Stimulated activated CD4-positive, alpha-beta T cell treated with anti-CD3 and anti-CD28 coated beads, Interleukin-4, amount 100 ng/mL, for 24 hours (primary cell): ENCODE measurements at places on chromosomes 1 and 21.

GRCh38 chr1:67942274-67942673 lies 108.2 kb downstream of the DIRAS3 start:
- DNase-seq: no peak

GRCh38 chr1:105678334-105678733 lies 1378.1 kb upstream of the PRMT6 start:
- no peak for DNase-seq

GRCh38 chr1:234499119-234499942 lies 20.4 kb upstream of the TARBP1 start:
- DNase-seq: peak; percentile 87

- DNase-seq: no peak
These were observed 10.9 kb upstream of the AGPAT3 start for GRCh38 chr21:43853851-43854772.

GRCh38 chr1:232425421-232425820 lies 204.5 kb downstream of the SIPA1L2 start:
- DNase-seq: no peak

- no peak for DNase-seq
These were observed 5.4 kb downstream of the OR2B11 start for GRCh38 chr1:247452447-247453039.

DNA sequence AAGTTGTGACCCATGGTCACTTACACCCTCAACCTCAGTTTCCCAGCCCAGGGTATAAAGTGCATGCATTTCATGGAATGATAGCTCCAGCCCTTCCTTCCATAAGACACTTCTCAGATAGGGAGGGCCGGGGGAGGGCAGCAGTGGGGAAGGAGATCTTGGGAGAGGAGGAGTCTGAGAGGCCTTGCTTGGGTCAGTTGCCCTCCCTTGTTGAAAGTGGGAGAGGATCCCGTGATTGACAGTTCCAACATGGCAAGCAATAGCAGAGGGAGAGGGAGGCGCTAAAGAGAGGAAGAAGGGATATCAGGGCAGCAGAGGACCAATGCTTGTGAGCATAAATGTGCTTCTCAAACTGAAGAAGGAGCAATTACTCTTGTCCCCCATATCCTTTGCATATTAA lies 244.4 kb downstream of the CHRM3 start:
- no peak for DNase-seq

GRCh38 chr1:71733121-71733520 lies 549.2 kb downstream of the NEGR1 start:
- DNase-seq: no peak

- DNase-seq: no peak
These were observed 77.2 kb downstream of the ADARB1 start for GRCh38 chr21:45151445-45152160.

GRCh38 chr1:230047114-230047865 lies 19.7 kb upstream of the GALNT2 start:
- no peak for DNase-seq

DNA sequence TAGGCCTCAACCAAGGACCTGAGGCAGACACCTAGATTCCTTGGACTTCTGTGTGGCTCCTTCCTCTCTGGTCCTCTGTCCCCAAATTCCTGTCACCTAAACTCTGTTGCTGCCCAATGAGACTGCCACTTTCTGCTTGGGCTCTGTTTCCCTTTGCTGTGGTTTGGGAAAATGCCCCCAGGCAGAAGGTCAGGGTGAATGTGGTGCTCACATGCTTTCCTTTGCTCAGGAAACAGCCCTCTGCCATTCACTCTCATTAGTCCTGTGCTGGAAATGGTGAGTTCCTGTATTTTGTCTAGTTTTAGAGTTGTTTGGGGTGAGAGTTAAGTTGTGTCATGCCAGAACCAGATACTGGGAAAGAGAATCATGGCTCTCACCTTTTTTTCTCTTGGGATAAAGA lies 22.7 kb upstream of the SHE start:
- DNase-seq: no peak

DNA sequence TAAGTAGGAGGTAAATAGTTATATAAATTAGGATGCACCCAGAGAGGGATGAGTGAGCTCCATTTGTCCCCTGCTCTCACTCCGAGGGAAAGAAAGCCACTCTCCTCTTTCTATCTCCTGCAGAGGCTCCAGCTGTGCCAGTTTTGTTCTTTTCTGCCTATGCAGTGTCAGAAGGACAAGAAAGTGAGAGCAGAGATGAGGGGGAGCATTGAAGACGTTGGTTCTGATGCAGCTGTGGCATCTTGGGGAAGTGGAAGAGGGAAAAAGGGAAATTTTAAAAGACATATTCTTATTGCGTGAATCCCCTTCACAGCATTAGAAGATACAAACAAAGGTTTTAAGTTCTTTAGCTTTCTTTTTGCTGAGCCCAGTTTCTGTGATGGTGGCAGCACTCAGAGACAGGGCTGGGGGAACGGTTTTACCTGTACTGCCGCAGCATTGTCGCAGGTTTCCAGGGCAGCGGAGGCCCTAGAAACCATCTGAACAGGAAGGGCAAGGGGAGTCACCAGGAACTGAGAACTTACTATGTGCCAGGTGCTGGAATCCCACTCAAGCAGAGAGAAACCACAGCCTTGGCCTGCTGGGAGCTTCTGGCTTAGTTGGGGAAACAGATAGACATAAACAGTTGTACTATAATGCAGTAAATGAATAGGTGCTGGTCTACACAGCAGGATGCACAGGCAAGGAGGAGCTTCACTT lies 44.9 kb upstream of the USP24 start:
- no peak for DNase-seq

DNA sequence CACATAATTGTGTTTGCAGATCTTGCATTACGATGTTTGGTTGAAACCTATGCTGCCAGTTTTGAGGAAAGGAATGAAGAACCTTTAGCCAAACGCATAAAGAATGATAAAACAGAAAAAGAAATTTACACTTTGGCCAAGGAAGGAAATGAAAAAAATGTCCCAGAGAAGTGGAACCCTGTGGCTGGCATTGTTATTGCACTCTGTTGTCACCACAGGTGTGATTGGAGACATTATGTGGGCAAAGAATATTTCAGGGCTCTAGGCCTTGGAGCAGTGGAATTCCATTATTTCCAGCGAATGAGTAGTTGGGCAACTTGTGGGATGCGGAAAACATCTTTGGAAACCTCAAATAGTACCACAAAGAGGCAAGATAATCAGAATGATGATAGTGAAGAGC lies 14.9 kb downstream of the TRMT13 start:
- DNase-seq: no peak

GRCh38 chr1:159923203-159924024 lies 1.9 kb downstream of the TAGLN2 start:
- DNase-seq: peak; percentile 82

- no peak for DNase-seq
These were observed 1.4 kb downstream of the WDTC1 start for GRCh38 chr1:27235827-27236226.

GRCh38 chr1:228414511-228415211 lies 2.0 kb downstream of the TRIM17 start:
- DNase-seq: no peak

- no peak for DNase-seq
These were observed 65.3 kb downstream of the TENT5C start for GRCh38 chr1:117670976-117671780.

GRCh38 chr1:35406103-35406502 lies 137.6 kb downstream of the ZMYM4 start:
- no peak for DNase-seq

DNA sequence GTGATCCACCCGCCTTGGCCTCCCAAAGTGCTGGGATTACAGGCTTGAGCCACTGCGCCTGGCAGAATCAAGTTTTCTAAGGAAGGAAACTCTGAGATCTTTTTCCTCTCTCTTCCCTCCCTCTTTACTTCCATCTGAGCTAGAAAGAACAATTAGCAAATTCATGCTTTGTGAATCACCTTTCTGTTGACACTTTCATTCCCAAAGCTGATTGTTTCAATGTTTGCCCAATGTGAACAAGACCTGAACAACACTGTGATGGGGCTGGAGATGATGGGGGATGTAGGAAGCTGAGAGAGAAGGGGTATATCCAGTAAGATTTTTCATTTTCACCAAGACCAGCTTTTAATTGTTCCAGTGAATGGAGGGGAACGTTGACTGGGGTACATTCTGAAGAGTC lies 5.7 kb upstream of the TENT5B start:
- DNase-seq: no peak

GRCh38 chr1:184272175-184272866 lies 114.5 kb upstream of the C1orf21 start:
- DNase-seq: no peak

GRCh38 chr1:86774305-86775295 lies 70.2 kb downstream of the SH3GLB1 start:
- peak; percentile 55 for DNase-seq

DNA sequence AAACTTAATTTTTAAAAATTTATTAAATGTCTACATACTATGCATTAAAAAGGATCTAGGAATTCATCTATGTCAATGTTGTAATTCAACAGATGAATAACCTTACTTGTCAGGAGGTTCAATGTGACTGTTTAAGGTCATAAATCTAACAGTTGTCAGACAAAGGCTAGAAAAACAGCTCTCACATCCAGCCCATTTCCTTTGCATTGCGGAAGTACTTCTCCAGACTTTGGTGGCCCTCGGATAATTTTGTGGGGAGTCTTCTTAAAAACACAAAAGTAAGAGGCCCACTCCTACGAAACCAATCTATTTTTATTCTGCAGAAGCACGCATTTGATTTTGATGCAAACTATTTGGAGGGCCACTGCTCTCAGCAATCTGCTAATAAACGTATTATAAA lies 122.6 kb upstream of the CHRM3 start:
- DNase-seq: no peak

- DNase-seq: no peak
These were observed 17.6 kb downstream of the PM20D1 start for GRCh38 chr1:205832326-205832751.

DNA sequence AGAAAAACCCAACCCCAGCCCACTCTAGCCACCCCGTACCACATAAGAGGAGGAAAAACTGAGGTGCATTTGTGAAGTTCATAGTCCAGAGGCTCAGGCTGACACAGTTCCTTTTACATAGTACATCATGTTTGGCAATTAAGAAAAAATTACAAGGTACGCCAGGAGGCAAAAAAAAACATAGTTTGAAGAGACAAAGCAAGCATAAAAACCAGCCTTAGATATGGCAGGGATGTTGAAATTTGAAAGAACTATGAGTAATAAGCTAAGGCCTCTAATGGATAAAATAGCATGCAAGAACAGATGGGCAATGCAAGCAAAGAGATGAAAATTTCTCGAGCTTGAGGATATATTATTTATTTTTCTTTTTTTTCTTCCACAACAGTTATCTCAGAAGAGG lies 31.9 kb downstream of the MIXL1 start:
- DNase-seq: no peak

GRCh38 chr1:31583995-31584868 lies 7.9 kb downstream of the TINAGL1 start:
- DNase-seq: no peak

GRCh38 chr1:51203121-51203873 lies 32.8 kb upstream of the RNF11 start:
- no peak for DNase-seq

DNA sequence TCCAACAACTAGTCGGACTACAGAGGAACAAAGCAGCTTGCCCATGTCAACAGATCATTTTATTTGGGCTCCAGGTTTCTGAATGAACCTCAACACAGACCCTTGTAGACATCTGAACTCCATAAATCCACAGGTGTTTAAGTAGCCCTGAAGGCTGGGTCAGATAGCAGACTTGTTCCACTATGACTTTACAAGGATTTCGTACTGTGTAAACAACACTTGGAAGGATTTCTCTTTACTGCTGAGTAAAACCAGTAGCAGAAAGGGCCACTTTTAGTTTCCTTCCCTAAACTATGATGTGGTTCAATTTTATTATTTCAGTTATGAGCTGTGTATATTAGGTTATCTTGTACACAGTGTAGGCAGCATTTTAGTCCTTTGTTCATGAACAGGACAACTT lies 316.4 kb upstream of the ADGRL2 start:
- no peak for DNase-seq

DNA sequence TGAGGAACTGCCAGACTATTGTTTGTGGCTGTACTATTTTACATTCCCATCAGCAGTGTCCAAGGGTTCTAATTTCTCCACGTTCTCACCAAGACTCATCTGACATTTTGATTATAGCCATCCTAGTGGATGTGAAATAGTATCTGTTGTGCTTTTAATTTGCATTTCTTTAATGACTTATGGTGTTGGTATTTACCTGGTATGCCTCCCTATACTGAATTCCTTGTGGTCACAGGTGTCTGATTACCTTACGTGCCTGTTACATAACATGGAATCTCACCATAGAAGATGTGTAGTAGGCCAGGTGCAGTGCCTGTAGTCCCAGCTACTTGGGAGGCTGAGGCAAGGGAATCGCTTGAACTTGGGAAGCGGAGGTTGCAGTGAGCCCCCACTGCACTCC lies 13.5 kb downstream of the ZYG11A start:
- no peak for DNase-seq

GRCh38 chr21:28644762-28645161 lies 347.9 kb downstream of the LTN1 start:
- DNase-seq: no peak

DNA sequence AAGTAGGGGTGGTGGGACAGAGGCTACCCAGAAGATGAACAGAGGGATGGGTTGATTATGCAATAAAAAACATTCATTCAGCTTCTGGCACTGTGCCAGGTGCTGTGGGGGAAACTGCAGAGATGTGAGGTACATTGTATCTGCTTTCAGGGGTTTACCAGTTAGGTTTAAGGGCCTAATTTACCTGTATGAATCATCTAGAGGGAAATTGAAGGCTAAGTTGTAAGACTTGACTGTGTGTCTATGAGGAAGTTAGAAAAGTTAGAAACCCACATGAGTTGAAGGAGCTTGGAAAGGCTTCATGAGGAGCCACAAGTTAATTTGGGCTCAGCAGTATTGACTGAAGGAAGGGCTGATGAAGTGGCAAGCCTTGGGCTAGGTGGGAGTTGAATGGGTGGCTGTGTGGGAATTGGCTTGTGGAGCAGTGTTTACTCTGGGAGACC lies 36.7 kb upstream of the APOBEC4 start:
- peak; percentile 5 for DNase-seq

- no peak for DNase-seq
These were observed 133.3 kb downstream of the NPHP4 start for GRCh38 chr1:5858844-5859407.

- DNase-seq: peak; percentile 92
These were observed 1.9 kb downstream of the S1PR1 start for GRCh38 chr1:101238681-101239094.

DNA sequence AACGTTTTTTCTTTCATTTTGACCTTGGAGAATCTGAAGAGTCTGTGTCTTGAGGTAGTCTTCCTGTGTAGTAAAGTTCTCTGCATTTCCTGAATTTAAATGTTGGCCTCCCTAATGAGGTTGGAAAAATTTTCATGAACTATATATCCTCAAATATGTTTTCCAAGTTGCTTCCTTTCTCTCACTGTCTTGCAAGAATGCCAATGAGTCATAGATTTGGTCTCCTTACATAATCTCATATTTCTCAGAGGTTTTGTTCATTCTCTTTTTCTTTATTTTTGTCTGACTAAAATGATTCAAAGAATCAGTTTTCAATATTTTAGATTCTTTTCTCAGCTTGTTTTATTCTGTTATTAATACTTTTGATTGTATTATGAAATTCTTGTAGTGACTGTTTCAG lies 87.6 kb downstream of the DRAM2 start:
- DNase-seq: no peak
